ENCODE measurements at places on chromosomes 1 and 21.

DNA sequence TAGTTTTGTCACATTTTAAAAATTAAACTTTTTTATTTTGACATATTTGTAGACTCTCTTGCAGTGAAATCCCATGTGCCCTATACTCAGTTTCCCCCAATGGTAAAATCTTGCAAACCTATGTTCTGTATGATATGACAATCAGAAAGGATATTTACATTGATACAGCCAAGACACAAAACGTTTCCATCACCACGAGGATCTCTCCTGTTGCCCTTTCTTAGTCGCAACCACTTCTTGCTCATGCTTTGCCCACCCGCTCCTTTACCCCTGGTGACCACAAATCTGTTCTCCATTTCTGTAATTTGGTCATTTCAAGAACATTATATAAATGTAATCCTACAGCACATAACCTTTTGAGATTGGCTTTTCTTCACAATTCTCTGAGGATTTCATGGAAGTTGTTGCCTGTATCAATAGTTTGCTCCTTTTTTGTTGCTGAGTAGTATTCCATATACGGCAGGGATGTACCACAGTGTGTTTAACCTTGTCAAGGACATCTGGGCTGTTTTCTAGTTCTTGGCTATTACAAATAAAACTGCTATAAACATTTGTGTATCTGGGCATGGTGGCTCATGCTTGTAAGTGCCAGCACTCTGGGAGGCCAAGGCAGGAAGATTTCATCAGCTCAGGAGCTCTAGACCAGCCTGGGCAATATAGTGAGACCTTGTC is 14.0 kb upstream of the BATF3 start:
- DNase-seq = no peak

DNA sequence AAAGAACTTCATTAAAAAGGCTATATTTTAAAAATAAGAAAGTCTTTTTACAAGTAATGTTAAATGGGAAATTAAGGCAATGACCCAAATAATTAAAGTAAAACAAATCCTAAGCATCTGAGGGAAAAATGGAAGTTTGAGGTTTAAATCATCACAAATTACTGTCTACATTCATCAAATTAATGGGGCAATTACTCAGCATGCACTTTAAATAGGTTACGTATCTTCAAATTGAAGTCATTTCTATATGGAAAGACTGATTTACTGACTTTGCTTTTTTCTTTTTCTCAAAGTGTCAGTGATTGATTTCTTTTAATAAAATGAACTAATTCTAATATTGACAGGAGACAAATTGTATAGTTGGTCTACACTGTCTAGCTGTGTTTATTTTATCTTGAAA is 1452.3 kb downstream of the NCAM2 start:
- no peak for DNase-seq

DNA sequence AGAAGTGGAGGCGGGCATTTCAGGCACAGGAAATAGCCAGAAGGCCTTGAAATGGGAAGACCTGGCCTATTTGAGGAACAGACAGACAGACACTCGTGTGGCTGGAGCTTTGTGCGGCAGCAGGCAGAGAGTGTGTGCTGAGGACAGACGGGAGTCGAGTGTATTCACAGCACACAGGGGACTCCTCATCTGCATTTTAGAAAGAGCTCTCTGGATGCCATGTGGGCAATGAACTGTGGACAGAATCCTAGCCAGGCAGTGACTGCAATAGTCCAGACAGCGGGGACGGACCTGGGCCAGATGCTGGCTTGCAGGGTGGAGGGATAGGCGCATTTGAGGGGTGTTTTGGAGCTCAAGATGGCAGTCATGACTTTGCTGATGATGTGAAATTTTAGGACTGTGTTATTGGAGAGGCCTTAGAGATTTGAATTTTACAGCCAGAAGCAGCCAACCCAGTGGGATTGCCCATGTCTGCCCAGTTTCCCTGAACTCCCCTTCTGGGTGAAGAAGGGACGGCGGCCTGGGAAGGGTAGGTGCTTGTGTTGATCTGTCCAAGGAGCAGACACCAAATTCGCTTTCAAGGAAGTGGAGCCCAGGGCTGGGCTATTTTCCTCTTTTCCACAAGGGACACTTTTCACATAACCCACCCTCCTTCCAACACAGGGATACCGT is 43.7 kb downstream of the CHAF1B start:
- DNase-seq = no peak

- DNase-seq = no peak
Measured at GRCh38 chr1:47388030-47388890, 27.8 kb upstream of the FOXE3 start.

GRCh38 chr1:4962836-4963235 is 308.4 kb downstream of the AJAP1 start:
- no peak for DNase-seq
